ENCODE measurements at places on chromosomes 16 and 17. TPM values are rescaled to one million over a fixed set of nuclear protein-coding genes. Genes with fewer than 3 reads are reported as not detected.

GRCh38 chr17:50686494-50687199 is 21.1 kb downstream of the ANKRD40 start:
- DNase-seq: peak; percentile 75

GRCh38 chr17:79613195-79613772 is 2.4 kb upstream of the RBFOX3 start:
- no peak for DNase-seq

GRCh38 chr17:44376124-44376523 is 12.5 kb upstream of the FAM171A2 start:
- no peak for DNase-seq

DNA sequence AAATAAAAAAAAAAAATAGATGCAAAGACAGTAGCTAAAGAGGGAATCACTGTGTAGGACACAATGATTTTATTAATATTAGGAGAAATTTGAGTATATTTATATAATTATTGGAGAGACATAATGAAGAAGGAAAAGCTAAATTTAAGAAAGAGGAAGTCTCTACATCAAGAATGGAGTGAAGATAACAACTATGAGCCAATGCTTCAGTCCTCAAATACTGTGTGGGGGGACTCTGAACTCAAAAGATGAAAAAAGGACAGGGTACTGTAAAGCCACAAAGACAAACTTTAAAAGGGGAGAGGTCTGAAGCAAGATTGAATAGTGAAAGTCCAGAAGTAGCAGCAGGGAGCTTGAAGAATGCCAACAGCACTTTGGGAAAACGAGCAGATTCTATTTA is 44.7 kb downstream of the SKAP1 start:
- no peak for DNase-seq

GRCh38 chr17:64739316-64740058 is 77.4 kb upstream of the SMURF2 start:
- no peak for DNase-seq

Gene GUCY2D
- total RNA-seq: not detected

Gene RAP1GAP2
- total RNA-seq: 55.2 TPM

DNA sequence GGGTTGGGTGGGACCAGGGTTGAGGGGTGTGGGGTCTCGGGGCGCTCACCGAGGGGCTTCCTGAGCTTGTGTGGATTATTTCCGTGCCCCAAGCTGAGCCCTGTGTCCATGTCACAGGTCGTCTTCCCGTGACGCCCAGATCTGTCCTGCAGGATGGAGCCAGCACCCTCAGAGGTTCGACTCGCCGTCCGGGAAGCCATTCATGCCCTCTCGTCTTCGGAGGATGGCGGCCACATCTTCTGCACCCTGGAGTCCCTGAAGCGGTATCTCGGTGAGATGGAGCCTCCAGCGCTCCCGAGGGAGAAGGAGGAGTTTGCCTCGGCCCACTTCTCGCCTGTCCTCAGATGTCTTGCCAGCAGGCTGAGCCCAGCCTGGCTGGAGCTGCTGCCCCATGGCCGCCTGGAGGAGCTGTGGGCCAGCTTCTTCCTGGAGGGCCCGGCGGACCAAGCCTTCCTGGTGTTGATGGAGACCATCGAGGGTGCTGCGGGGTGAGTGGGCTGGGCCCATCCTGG is 1.0 kb downstream of the TELO2 start:
- DNase-seq: peak; percentile 43

DNA sequence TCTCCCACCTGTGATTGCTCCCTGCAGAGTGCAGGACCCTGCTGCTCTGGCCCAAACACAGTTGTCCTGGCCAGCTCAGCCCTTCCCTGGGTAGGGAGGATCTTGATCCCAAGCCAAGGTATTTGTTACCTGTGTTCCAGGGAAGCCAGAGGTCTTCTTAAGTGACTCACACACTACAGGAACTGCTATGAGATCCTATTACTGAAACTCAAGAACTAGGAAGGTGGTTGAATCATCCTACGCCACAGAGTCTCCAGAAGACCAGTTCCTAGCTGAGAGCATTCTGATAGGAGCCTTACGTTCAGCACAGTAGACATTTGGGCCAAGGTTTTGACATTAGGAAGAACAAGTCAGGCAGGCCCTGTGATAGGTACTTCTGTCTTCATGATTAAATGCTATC is 12.0 kb downstream of the CHST6 start:
- DNase-seq: no peak

GRCh38 chr16:21641916-21642315 is 10.5 kb downstream of the IGSF6 start:
- no peak for DNase-seq

DNA sequence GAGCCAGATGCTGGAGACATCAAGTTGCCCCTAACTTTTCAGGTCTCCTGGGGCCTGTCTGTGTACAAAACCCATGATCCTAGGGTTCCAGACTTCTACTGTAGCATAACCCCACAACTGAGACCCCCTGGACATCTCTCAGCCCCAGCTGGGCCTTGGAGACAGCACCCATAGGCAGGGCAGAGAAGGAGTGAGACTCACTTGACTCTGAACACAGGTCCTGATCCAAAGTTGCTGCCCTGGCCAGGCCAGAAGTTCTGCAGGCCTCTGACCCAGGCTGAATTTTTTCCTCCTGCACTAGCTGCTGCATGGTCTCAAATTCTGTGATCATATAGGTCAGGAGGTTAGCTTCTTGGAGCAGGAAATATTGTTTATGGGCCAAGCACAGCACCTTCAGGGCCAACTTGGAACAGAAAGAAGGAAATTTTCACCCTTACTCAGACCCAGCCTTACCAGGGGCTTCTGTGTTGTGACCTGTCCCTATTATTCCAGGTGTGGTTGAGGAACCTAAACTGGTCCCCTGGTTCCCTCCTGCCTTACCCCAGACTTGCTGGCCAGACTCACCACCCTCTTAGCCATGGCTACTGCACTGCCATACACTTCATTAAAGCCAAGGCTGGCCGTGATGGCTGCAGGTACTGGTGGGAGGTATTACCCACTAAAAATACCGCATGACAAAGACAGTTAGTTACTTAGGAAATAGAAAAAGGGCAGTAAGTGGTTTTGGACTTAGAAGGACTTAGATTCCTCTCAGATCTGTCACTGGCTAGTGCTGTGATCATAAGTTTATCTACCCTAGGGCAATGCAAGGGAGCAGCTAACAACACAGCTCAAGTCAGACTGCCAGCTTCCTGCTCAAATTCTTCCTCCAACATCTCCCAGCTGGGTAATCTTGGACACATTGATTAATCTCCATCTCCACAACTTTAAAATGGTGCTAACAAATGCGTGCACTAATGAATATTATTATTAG is 2180.1 kb downstream of the TP53TG3F start:
- no peak for DNase-seq

DNA sequence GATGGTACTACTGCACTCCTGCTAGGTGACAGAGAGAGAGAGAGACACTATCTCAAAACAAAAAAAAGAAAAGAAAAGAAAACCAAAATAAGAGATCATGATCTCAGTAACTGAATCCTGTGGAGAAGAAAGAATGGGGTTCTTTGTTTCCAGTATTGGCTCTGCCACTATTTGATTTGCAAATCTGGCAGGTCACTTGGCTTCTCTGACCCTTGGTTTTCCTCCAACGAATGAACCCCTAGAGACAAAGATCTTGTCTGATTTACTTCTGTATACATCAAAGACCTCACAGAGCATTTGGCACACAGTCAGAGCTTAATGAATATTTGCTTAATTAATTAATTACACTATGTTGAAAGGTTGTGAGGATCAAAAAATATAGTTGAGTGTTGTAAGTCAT is 47.9 kb upstream of the NLK start:
- DNase-seq: no peak

GRCh38 chr17:39937447-39937846 is 9.9 kb downstream of the LRRC3C start:
- DNase-seq: no peak

- no peak for DNase-seq
Measured at GRCh38 chr17:45073414-45074070, 12.4 kb downstream of the NMT1 start.

Gene OR1E2
- not detected for total RNA-seq

Gene HS3ST4
- not detected for total RNA-seq

Gene CACNB1
- 16.1 TPM for total RNA-seq

Gene VMO1
- total RNA-seq: 0.79 TPM

DNA sequence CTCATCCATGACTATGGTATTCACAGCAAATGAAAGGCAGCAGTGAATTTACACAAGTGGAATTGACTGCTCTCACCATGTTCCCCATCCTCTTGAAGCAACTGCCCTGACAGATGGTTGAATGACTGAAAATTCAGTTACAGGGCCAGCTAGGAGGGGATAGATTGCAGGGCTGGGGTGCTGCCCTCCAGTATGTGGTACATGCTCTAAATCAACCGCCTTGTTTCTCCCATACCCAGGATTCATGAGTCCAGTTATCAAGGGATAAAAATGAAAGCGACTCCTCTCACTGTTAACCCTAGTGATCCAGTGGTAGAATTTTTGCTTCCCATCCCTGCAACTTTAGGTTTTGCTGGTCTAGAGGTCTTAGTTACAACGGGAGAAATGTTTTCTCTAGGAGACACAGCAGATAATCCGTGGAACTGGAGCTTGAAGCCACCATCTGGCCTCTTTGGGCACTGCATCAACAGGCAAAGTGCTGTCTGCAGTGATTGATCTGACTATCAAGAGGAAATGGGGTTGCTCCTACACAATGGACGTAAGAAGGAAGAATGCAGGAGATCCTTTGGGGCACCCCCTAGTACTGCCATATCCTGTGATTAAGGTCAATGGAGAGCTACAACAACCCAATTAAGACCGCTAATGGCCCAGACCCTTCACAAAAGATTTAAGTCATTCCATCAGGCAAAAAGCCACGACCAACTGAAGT is 32.0 kb downstream of the SCPEP1 start:
- peak; percentile 50 for DNase-seq

Gene ARL5C
- total RNA-seq: 0.56 TPM

DNA sequence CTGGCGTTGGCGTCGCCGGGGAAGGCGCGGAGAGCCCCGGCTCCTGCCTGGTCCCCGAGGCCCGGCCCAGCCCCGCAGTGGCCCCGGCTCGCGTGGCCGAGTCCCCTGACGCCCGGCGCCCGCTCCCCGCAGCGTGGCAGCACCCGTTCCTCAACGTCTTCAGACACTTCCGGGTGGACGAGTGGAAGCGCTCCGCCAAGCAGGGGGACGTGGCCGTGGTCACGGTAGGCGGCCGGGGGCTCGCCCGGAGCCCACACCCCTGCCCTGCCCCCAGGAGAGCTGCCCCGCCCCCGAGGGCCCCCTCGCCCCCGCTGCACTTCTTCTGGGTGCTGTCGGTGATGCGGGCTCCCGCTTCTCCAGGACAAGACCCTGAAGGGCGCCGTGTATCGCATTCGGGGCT is 466 bp downstream of the WDR90 start:
- DNase-seq: no peak

- DNase-seq: no peak
Measured at GRCh38 chr16:3963203-3963602, 82.7 kb upstream of the CREBBP start.

DNA sequence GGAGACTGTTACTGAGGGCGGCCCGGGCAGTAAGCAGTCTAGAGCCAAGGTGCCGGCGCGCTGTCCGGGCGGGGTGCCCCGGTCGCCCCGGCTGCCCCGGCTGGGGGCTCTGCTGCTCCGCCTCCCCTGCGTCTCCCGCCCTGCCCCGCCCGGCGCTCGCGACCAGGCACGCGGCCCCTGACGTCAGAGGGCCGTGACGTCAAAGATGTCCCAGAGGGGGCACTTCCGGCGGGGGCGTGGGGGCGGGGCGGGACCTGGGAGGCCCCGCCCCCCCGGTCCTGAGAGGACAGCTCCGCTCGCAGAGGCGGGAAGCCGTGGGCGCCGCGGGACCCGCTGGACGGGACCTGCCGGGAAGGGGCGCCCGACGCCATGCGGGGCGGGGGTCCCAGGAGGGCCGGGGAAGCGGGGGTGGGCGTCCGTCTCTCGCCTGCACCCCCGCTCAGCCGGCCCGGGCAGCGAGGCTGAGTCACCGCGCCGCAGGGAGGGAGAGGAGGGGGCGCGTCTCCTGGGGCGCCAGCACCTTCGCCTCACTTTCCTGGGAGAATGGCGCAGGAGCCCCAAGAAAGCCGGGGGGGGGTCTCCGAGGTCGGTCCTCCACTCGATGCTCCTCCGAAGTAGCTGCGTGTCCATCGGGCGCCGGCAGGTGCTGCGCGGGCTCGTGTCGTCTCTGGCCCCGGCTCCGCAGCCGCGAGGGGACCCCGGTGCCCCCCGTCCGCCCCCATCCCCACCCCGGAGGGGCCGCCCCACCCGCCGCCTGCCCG is 4.4 kb upstream of the HIC1 start:
- DNase-seq: no peak
